ENCODE measurements at places on chromosomes 2 and 18. TPM values are rescaled to one million over a fixed set of nuclear protein-coding genes. Genes with fewer than 3 reads are reported as not detected.

GKN1 gene
- total RNA-seq, result not detected

DNA sequence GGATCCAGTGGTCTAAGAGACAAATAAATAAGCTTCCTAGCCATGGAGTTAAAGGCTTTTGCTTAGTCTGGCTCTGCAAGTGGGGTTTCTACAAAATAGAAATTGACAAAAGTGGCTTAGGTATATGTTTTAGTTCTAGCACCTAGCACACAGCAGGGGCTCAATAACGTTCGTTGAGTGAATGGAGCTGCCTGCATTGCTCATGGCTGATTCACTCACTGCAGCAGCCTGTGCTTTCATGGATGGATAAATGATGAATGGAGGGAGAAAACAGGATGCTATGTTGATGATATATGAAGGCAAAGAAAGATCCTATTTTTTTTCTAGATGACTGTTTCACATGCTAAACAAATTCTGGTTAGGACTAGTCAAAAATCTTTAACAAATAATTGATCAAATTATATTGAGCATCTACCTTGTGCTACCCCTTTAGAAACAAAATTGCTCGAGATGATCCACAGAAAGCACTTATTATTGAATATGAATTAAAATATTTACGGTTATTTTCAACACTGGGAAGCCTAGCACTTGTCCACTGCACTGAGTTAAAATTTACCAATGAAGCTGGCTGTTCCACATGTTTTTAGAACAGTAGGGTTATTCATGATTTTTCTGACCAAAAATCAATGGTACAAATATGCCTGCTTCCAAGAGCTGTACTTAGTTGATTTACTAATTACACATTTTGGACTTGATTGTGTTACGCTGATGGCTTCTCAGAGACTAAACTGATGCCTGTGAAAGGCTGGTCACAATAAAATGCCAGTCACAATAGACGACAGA lies 39.6 kb downstream of the HDHD2 start:
- H3K27ac ChIP-seq, result no peak overlapping the region
- H3K4me1 ChIP-seq, result no peaks in the 10 kb centered on the region
- no peak for DNase-seq
- H3K4me3 ChIP-seq, result no peak overlapping the region

- no peak overlapping the region for H3K27ac ChIP-seq
- H3K4me3 ChIP-seq, result no peak overlapping the region
- DNase-seq, result no peak
- no peaks in the 10 kb centered on the region for H3K36me3 ChIP-seq
Measured at GRCh38 chr2:205270689-205271088, 411.6 kb upstream of the NRP2 start.

GRCh38 chr2:130796290-130796689 lies 40.4 kb upstream of the ARHGEF4 start:
- peaks cover 12% of the 10 kb centered on the region for H3K4me1 ChIP-seq
- no peak overlapping the region for H3K4me3 ChIP-seq
- H3K27me3 ChIP-seq, result no peaks in the 10 kb centered on the region
- DNase-seq, result no peak
- no peak overlapping the region for H3K27ac ChIP-seq
- H3K36me3 ChIP-seq, result no peaks in the 10 kb centered on the region

Data from heart right ventricle (tissue), 16 donors.